ENCODE measurements at places on chromosomes 6 and 20.
A peak's percentile ranks its signal among the peaks of the same experiment; 100 is the strongest.

DNA sequence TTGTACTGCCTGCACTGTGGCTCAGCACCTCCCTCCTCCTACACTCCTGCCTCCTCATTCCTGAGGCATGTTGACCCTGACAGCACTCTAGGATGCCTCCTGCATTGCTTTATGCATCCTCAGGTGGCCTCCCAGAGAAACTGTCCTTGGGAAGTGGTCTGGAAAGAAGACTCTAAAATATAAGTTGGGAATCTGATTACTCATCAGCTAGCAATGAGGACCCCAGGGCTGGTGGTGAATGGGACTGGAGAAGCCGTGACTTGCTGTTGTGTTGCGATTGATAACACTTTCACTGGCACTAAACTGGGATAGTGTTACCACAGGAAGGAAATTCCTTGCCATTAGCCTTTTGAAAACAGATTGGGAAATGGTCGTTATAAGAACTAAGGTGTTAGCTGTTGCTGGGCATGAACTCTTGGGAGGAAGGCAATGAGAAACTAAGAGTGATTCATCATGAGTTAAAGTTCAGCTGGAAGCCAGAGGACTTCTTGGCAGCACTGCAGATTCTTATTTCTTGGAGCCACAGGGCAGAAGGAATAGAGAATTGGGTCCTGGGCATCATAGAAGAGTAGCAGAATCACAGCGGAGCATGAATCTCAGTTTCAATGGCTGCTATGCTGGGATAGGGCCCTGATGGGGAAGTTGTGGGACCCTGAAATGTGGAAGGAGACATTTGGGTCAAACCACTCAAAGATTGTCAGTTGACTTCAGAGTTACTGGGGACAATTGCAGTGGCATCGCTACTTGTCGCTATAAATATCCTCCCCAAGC lies 10.1 kb upstream of the SIRPD start:
- no peak for DNase-seq

GRCh38 chr6:47426524-47427302 lies 50.9 kb upstream of the CD2AP start:
- no peak for DNase-seq

- DNase-seq: no peak
Measured at GRCh38 chr6:170025935-170026750, 264.7 kb downstream of the DLL1 start.

- no peak for DNase-seq
Measured at GRCh38 chr20:2273634-2274302, 22.0 kb upstream of the TGM3 start.

- no peak for DNase-seq
Measured at GRCh38 chr20:63196768-63197470, 19.0 kb downstream of the YTHDF1 start.

GRCh38 chr6:148811459-148811858 lies 64.6 kb downstream of the UST start:
- DNase-seq: no peak

DNA sequence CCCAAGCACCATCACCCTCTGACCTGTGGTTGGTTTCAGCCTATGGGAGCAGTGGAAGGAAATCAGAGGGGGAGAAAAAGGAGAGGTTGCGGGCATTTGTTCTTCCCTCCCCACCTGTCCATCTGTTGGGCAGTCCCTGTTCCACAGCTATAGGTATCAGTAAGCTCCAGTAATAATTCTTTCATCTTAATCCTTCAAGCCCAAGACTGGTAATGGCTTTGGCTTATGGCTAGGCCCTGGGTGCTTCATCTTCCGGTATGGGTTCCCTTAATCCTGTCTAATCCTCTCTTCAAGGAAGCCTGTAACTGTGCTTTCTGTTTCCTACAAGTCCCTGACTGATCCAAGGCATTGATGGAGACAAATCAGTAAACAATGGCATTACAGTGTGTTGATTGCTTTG lies 42.2 kb upstream of the STK35 start:
- no peak for DNase-seq

DNA sequence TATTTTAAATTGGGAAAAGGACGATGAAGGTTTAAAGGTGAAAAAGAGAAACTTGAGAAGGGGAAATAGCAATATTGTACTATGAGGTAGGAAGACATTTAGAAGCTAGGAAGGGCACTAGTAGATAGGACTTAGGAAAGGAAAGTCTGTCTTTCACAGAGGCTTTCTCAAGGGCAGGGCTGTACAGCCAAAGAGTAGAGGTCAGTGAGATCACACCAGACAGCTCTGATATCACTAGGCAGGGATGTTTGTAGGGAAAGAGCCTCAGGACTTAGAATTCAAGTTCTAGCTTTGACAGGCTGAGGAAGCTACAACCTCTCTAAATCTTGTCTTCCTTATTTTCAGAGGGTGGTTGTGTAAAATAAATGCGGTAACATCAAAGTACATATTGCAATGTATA lies 160.4 kb upstream of the SLC22A16 start:
- DNase-seq: no peak

DNA sequence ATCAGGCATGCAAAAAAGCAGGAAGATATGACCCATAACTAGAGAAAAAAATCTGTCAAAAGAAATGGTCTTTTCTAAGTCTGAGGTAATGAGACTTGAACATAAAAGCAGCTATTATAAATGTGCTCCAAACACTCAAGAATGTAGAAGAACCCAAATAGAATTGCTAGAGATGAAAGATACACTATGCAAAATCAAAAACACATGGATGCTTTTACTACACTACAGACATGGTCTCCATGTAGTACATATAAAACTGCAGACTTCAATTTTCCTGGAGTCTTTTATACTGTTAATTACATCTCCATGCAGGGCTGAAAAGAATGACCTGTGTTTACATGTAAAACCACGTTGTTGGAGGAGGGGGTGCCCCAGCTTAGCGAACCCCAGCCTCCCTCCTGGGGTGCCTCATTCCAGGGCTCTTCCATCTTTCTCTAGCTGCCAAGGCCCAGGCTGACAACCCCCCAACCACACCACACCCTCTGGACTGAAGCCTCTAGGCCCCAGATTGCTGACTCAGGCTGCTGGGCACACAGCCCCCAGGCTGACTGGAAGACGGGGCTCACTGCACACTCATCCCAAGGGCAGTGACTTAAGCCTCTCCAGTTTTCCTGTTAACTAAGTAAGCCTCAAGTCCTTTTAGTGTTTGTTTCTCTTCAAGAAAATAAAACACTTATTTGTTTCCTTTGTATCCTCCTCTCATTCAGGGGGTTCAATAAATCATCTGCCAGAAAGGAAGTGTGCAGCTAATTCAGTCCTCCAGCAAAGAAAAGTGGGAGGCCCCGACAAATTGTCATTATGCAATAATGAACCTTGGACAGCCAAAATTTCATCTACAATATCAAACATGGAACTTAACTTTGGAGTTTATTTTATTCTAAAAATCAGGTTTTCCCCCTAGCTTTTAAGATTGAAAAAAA lies 26.0 kb upstream of the PLAGL1 start:
- DNase-seq: peak; percentile 16

- DNase-seq: no peak
Measured at GRCh38 chr6:125129354-125129753, 24.2 kb upstream of the TPD52L1 start.

DNA sequence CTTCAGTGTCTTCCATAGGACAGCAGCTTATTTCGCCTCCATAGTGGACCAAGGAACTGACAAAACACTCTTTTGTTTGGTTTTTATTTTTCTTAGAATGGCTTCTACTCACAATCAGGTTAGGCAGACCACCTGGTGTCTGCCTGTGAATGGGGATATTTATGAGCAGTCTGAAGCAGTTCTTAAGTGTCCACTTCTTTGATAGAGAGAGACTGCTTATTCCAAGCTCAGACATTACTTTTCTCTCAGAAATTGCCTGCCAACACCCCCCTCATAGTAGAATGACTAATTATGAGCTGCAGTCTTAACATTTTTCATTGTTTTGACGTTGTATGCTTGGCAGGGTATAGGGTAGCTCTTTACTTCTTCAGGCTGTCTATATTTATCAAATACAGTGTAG lies 174.7 kb downstream of the ZFAND3 start:
- no peak for DNase-seq

- DNase-seq: no peak
Measured at GRCh38 chr6:111793711-111794111, 79.5 kb downstream of the FYN start.

DNA sequence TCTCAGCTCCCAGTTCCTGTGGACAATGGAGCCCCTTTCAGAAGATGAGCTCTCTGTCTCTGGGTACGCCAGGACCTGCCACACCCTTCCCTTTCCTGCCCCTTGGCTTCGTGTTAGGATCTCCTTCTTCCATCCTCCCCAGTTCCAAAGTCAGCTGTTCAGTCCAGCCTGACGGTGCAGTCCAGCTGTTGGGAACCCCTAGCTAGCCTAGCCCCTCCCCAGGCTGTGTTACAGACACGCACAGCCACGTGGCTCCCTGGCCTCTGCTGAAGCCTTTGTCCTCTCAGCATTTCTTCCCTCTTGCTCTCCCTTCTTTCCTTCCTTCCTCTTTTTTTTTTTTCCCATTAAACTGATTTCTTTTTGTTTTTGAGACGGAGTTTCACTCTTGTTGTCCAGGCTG lies 12.4 kb upstream of the TFAP2C start:
- DNase-seq: no peak

DNA sequence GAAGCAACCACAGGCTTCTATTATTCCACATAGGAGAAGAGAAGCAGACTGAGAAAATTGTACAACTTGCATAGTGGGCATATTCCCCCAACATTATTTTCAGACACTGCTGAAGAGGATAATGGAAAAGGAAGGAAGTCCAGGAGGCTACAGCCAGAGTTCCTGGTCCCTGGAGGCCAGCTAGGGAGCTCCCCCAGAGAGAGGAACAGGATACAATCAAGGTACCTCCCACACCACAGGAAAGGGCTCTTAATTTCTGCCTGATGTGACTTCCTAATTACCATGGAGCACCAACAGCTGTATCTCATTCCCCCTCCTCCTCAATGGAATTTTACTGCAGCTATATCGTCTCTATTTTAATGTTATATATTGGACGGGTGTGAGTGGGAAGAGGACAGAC lies 594.3 kb upstream of the NRSN1 start:
- DNase-seq: no peak

- no peak for DNase-seq
Measured at GRCh38 chr6:56227071-56227879, 20.1 kb downstream of the COL21A1 start.

- no peak for DNase-seq
Measured at GRCh38 chr6:6201200-6201599, 119.3 kb downstream of the F13A1 start.

GRCh38 chr6:45772051-45772450 lies 243.6 kb downstream of the CLIC5 start:
- DNase-seq: no peak

- no peak for DNase-seq
Measured at GRCh38 chr20:2699775-2700413, 7.3 kb downstream of the EBF4 start.

DNA sequence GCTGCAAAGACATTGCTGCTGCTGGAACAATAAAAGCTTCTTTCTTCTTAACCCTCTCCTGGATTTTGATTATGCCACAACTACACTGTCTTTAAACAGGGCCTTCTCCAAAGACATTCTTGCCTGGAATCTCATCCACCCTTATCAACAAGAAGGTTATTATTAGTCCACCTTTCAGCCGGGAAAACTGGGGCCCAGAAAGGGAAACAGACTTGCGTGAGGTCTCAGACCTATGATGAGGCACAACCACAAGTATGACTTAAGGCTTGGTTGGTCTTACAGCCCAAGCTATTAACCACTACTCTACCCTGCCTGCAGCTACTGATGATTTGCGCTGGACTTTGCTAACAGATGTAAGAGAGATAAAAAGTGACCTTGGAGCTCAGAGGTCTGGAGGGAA lies 62.8 kb upstream of the CTNNBL1 start:
- no peak for DNase-seq

GRCh38 chr6:166348305-166348949 lies 6.1 kb upstream of the SFT2D1 start:
- no peak for DNase-seq

GRCh38 chr20:57573242-57573641 lies 12.3 kb downstream of the PCK1 start:
- DNase-seq: no peak

GRCh38 chr6:167811442-167812087 lies 15.1 kb upstream of the AFDN start:
- no peak for DNase-seq

GRCh38 chr6:77074037-77074713 lies 389.1 kb downstream of the HTR1B start:
- DNase-seq: no peak

DNA sequence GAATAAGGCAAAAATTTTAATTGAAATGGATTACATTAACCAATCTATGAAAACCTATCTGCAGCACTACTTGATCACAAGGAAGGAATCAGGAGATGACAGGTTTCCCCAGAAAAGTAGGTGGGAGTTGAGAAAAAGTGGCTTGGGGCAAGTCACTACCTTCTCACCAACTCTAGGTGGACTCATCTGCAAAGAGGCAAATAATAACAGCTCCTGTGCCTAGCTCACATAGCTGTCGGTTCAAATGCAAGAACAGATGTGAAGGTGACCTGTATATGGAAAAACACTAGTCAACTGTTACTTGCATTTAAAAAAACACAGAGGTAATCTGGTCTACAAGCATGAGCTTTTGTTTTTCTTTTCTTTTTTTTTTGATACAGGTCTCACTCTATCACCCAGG lies 67.2 kb downstream of the POPDC3 start:
- no peak for DNase-seq

DNA sequence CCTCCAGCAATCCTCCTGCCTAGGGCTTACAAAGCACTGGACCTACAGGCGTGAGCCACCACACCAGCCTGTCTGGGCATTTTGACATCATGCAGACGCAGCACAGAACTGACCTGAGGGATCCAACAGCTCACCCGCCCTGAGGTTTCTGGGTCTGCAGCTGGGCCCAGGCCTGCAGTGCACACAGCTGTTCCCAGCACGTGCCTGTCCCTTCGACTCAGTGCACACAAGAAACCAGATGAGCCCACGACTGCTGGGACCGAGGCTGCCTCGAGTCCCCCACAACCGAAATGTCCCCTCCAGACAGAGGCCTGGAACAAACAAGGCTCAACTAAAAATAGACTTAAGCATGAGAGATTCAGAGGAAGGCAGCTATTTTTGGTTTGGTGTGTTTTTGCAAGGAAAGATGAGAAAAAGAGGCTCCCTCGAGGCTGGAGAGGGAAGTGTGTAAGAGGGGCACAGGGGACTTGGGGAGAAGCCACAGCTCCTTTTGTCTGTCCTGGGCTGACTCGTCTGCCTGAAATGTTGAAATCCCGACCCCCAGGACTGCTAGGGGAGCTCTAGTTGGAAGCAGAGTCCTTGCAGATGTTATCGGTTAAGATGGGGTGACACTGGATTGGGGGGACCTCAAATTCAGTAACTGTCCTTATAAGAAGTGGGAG lies 66.3 kb downstream of the YTHDF1 start:
- DNase-seq: no peak

Measured in AG04450 (cell line).